ENCODE measurements at places on chromosomes 1 and 21.

- no peak for DNase-seq
Observed at GRCh38 chr1:228310162-228310792, 96.4 kb downstream of the TRIM11 start.

DNA sequence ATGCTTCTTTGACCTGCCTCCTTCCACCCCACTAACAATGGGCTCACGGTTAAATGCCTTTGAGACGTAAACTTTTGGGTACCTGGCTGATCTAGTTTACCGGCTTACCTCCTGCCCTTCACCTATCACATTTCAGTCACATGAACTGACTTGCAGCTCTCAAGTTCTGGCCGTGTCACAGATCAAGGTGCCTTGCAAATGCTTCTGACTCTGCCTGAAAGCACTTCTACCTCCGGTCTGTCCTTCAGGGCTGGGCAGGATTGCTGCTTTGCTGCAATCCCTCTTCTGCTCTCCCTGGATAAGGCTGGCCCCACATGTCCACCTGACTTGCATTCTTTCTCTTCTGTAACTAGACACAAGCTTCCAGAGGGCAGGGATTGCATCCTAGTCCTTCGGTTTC, 69.0 kb downstream of the GRIK1 start:
- DNase-seq: no peak

DNA sequence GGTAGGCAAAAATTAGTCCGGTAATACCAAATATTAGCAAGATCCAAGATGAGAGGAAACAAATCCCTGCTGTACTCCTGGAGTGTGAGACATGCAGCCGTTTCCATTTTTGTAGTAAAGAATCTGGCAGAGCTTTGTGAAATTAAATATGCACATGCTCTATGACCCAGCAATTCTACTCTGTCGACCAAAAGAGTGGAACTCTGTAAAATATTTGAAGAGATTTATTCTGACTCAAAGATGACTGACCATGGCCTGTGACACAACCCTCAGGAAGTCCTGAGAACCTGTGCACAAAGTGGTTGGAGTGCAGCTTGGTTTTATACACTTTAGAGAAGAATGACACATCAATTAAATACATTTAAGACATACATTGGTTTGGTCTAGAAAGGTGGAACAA, 16.2 kb downstream of the HAX1 start:
- no peak for DNase-seq

GRCh38 chr1:44632598-44632997, 41.7 kb downstream of the TMEM53 start:
- no peak for DNase-seq

DNA sequence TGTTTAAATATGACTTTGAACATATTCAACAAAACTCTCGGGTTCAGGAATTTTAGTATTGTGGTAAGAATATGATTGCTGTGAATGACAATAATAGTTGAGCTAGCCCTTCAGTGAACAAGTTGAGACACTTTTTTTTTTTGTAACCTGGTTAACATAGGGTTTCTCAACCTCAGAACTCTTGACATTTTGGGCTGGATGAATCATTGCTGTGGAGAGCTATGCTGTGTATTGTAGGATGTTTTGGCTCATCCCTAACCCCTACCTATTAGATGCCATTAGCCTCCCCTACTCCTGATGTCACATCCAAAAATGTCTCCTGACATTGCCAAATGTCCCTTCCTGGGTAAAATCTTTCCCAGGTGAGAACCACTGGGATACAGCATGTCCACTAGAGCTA, 113.7 kb downstream of the RUNX1 start:
- DNase-seq: no peak

DNA sequence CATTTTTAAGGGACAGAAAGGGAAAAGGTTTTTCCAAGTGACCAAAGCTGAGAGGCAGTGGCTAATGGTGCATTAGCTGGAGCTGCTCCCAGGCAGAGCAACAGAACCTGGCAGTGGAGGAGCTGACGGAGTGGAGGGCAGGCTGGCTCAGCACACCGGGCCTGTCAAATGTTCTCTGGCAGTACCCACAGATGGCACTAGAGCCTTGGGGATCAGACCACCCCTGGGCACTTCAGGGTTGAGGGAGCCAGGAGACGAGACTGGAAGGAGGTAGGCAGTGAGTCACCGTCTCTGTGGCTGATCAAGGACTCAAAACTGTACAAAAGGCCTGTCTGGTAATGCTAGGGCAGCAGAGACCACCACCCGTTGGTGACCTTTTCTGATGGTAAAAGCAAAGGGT, 121.7 kb upstream of the KIAA0040 start:
- no peak for DNase-seq

DNA sequence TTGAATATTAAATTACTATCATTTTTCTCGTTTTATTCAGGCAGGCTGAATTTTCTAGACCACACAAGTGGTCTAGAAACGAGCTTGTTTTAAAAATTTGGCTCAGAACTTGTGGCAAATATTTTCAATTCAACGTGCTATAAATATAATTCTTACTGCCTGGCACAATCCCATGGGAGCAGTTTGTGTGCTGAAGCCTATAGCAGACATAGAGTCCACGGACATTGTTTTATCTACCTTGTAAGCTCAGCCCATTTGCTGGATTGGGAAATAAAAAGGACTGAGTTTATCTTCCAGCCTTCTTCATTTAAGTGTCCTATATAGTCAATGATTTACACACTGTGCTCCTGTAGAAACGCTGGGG, 103.4 kb downstream of the ZBTB18 start:
- no peak for DNase-seq

- DNase-seq: no peak
Observed at GRCh38 chr21:30964283-30964682, 74.0 kb downstream of the KRTAP19-8 start.

DNA sequence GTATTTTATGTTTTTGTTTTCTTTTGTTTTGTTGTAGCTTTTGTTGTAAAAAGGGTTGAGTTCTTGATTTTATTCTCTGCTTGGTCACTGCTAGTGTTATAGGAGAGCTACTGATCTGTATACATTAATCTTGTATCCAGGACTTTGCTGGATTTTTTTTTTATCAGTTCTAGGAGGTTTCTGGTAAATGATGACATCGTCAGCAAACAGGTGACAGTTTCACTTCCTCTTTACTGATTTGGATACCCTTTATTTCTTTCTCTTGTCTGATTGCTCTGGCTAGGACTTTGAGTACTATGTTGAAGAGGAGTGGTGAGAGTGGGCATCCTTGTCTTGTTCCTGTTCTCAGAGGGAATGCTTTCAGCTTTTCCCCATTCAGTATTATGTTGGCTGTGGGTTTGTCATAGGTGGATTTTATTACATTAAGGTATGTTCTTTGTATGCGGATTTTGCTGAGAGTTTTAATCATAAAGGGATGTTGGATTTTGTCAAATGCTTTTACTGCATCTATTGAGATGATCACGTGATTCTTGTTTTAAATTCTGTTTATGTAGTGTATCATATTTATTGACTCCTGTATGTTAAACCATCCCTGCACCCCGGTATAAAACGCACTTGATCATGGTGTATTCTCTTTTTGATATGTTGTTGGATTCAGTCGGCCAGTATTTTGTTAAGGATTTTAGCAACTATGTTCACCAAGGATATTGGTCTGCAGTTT, 905.7 kb downstream of the LTN1 start:
- no peak for DNase-seq

DNA sequence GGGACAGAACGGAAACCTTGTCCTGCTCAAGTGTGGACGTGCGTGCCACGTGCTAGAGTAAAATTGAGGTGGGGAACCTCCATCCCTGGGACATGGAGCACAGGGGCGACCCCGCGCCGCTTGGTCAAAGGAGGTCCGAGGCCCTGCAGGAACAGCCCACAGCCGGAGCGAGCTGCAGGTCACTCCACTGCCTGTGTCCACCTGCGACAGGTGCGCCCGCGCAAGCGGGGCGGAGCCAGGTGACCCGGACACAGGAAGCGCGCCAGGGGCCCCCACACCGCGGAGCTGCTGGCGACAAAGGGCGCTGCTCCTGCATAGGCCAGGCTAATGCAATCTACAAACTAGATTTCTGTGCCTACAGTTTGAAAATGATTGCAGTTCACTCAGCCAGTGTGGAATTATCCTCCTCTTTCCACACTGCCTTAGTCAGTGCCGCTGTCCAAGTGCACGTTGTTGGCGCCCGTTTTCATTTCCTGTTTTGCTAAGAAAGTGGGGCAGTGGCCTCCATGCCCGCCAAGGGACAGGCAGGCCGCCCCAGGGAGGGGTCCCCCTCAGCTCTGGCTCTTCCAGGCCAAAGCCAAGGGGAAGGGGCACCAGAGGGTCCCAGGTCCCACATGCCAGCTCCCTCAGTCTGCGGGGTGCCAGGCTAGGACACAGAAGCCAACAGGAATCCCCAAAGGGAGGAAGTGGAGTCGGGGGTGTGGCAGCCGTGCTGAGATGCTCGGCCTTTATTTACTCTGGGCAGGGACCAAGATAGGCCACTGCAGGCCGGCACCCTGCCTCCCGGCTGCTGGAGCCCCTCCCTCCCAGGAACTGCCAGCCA, 4.3 kb upstream of the NADK start:
- DNase-seq: peak; percentile 83

- no peak for DNase-seq
Observed at GRCh38 chr1:225577241-225577640, 75.7 kb downstream of the ENAH start.

Measured in small intestine (tissue), 16 donors.